Activated CD4-positive, CD25-positive, alpha-beta regulatory T cell treated with anti-CD3 and anti-CD28 coated beads, Interleukin-2, amount 50 U/mL, for 72 hours (primary cell): ENCODE measurements at places on chromosomes 11 and 22.
A peak's percentile ranks its signal among the peaks of the same experiment; 100 is the strongest.

DNA sequence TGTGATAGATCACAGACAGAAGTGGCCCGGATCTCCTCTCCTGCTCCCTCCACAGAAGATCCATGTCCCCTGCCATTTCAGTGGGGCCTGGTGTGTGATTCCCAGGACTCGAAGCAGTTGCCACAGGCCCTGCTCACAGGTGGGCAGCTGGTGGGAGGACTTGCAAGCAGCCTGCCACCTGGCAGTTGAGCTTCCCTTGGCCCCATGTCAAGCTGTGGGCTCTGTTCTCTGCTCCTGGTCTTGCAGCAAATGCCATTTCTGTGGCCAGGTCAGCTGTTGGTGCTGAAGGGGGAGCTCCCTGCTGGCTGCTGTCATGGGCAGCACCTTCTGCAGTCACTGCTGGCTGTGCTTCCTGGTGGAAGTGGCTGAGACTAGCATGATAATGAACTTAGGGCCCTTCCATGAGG lies 59.1 kb upstream of the SLC22A12 start:
- no peak for DNase-seq

DNA sequence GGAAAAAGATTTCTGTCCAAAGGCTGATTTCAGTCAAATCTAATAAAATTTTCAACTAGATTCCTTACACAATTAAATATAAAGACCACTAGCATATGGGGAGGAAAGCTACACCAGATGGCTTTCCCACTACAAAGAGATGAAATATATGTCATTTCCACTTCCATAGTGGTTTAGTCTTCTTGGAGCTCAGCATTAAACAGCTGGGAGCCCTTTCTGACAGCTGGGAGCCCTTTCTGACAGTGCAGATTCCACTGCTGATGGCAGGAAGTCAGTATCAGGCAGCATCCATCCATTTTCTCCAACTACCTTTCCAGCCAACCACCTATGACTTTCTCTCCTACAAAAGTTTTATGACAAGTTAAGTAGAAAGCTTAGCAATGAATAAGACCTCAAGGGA lies 177.9 kb downstream of the RRAS2 start:
- DNase-seq = no peak

- DNase-seq = peak; percentile 43
These were observed 18.1 kb downstream of the POLA2 start for GRCh38 chr11:65279741-65280440.

DNA sequence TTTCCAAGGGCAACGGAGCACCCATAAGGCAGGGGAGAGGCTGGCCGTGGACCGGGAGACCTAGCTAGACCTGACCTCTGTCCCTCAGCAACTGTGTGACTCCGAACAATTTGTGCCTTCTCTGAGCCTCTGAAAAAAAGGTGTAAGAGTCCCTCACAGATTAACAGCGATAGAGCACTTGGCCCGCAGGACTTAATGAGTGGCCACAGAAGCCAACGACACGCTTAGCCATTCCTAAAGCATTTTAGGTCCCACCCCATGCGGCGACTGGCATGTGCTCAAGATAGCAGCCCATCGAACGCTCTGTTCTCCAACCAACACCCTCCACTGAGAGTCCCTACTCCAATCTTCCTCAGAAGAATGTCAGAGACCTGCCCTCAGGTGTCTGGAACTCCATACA lies 1.5 kb downstream of the SULT4A1 start:
- no peak for DNase-seq

- no peak for DNase-seq
These were observed 90.6 kb upstream of the SLC22A12 start for GRCh38 chr11:64500176-64501013.

- DNase-seq = no peak
These were observed 7.1 kb downstream of the RFPL1 start for GRCh38 chr22:29445508-29445907.

DNA sequence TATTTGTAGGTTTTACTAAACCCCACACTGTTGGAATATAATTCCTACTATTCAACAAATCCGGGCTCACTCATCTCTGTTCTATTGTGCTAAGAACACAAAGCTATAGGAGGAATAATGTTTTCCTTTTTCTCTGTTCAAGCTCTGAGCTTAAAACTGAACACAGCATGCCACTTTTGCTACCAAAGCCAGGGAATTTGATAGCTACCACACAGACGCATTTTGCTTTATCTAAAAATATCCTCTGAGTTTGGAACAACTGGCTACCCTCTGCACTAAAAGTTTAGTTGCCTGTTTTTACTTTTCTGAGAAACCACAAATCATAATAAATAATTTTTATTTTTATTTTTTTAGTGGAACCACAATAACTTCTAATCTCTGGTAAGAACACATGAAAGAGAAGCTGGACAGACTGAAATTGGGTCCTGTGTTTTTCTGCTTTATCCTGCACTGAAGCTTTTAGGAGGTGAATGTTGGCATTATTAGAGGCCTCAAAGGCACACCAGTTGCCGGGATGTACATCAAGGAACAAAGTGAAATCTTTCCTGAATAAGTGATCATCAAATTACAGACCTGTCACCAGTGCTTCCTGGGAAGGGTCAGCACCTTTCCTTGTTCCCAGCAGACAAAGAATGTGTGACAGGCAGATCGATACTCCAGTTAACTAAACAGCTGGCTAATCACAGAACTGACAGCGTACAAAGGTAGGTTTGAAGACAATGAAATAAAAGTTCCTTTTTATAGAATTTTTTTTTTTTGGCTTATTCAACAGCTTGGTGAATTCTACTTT lies 523.2 kb upstream of the TENM4 start:
- DNase-seq = no peak

- DNase-seq = no peak
These were observed 13.0 kb downstream of the SMTN start for GRCh38 chr22:31094021-31094551.

DNA sequence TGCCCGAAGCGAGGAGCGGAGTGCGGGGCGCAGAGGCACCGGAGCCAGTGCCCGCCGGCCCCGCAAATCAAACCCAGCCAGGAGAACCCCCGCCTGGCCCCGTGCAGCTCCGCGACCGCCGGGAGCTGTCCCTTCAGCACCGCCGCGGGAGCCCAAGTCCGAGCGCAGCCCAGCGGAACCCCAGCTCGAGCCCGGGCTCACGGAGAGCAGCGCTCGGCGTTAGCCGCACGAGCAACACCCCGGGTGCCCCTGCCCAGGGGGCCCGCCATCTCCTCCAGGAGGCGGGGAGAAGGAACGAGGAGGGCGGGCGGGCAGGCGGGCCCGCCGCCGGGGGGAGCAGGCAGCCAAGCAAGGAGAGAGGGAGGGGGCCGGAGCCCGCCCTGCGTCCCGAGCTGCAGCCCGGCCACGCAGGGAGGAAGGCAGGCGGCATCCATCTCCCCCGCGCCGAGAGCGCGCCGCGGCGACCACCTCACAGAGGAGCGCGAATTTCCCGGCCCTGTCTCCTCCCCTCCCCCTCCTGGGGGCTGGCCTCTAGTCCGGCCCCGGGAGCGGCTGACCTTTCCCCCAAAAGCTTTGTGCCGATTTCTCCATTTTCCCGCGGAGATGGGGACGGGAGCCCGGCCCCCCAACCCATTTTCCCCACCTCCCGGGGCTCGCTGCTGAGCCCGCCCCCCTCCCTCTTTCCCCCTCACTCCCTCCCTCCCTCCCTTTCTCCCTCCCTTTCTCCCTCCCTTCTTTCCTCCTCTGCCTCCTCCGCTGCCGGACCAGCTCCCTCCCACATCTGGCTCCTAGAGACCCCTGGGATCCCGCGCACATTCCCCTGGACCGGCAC lies 621 bp downstream of the KCNC1 start:
- DNase-seq = peak; percentile 38

DNA sequence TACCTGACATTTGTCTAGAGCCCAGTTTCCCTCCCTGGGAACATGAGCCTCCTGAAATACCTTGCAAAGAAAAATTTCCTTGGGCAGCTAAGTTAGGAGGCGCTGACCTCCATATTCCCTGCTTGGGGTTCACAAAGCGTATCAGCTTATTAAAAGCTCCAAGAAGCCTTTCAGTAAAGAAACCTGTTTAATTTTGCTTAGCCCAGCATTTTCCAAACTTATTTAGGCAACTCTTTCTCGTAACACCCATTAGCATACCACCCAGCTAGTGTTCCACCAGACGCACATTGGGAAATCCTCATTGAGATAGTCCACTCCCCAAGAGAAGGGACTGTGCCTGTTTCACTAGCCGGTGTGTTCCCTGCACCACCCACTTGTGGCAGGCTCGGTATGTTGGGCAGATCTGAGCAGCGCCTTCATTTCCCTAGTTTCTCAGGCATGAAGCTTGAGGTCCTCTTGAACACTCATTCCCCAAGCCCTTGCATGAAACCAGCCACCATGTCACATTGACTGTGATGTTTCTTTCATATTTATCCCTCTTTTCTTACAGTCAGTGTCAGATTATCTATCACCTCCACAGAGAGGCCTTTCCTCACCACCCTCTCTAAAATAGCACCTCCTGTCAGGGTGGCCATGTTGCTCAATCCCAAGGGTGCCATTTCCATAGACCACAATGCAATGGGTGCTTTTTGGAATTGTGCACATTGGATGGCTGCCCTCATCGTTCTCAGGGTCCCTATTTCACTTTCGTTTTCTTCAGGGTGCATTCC lies 12.5 kb upstream of the ELF5 start:
- DNase-seq = no peak

- DNase-seq = no peak
These were observed 1.1 kb upstream of the TTLL8 start for GRCh38 chr22:50058906-50059880.

DNA sequence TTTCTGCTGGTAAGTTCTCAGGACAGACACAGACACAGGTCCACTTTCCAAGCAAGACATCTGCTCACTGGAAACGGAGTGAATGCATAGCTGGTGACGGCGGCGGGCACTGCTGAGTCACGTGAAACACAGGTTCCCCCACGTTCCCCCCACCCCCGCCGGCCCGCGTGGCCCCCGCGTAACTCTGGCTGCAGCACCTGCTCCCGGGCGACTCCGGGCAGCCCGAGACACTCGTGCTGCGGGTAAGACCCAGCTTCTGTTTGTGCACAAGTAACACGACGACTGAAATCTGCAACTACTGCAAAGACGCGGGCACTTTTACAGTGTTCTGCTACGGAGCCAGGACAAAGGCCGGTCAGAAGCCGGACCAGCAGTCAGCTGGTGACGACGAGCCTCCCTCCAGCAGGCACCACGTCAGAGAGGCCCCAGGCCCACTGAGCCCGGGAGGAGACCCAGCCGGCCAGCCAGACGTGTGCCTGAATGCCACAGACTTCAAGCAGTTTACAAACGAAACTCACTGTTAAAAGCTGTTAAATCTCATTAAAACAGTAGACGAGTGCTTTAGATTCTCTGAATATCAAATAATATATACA lies 12.9 kb upstream of the ARFGAP3 start:
- DNase-seq = no peak

- DNase-seq = no peak
These were observed 1.3 kb upstream of the CLDN25 start for GRCh38 chr11:113778111-113778910.

- DNase-seq = no peak
These were observed 129.1 kb downstream of the SNX19 start for GRCh38 chr11:130787092-130787616.

- DNase-seq = no peak
These were observed 74.2 kb downstream of the STIM1 start for GRCh38 chr11:3929649-3930048.

- DNase-seq = no peak
These were observed 21.0 kb downstream of the SPECC1L start for GRCh38 chr22:24291515-24292201.

DNA sequence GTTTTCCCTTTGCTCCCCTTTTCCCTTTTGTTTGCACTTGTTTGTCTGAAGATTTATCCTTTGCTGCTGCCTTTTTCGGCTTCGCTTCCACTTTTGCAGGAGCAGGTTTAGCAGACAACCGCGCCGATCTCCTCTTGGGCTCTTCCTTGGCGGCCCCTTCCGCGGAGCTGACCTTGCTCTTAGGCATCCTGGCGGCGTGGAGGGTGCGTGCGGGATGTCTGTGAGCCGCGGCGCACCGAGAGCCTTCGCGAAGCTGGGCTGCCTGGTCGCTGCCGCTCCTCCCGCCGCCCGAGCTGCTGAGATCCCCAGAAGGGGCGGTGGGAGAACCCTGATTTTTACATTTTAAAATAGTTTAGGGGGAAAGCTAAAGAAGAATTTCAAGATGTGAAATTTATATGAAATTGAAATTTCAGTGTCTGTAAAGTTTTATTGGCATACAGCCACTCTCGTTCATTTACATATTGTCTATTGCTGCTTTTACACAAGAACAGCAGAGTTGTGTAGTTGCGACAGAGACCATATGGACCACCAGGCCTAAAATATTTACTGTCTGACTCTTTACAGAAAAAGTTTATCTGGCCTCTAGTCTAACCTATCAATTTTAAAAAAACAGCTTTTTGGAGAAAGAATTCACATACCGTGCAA lies 105.2 kb upstream of the RRM1 start:
- DNase-seq = no peak

- no peak for DNase-seq
These were observed 640.2 kb upstream of the LUZP2 start for GRCh38 chr11:23856654-23857053.

- no peak for DNase-seq
These were observed 388.3 kb downstream of the TENM4 start for GRCh38 chr11:79052544-79052943.

DNA sequence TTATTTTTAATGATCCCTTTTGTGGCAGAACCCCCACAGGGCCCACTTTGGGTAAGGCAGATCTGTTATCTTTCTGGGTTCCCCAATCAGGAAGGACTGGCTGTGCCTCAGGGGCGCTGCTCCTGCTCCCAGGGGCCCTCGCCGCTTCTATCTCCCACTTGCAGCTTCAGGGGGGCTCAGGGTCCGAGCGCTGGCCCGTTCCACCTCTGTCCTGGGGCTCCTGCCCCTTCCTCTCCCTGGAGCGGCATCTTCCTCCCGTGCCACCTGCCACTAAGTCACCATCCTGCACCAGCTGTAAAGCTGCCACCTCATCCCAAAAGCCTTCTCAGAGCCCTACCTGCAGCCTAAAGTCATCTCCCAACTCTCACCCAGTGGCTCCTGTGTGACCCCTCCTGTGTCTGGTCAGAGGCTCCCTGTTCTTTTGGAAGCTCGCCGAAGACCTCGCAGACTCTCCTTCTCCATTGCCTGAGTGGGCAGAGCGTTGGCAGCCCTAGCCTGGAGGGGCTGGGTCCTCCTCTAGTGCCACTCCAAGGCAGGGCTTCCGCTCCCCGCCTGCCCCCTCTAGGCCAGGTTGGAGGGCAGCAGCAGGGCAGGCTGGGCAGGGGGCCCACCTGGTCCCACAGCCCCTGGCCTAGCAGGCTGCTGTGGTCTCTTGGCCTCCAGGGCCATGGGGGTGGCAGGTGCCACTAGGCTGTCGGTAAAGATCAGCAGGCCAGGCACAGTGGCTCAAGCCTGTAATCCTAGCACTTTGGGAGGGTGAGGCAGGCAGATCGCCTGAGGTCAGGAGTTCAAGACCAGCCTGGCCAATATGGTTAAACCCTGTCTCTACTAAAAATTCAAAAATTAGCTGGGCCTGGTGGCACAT lies 106.7 kb downstream of the MORC2 start:
- DNase-seq = no peak

DNA sequence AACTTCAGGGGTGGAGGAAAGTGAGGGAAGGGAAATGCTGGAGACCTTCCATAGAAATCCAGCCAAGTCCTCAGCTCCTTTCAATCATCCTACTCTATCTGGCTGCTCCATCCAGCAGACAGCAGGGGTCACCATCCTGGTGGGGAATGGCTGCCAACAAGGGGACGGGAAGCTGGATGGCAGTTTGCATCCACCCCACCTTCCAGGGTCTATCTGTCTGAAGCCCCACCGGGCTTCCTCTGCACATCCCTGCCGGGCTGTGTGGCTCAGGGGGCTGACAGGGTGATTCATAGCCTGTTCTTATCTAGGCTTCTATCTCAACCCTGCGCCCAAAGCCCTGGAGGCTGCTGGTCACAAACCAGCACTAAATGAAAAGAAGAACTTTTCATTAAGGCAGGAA lies 1.1 kb downstream of the SYTL2 start:
- DNase-seq = no peak

- no peak for DNase-seq
These were observed 114.8 kb downstream of the TRIM29 start for GRCh38 chr11:120023120-120023519.
